ENCODE measurements at places on chromosomes 11 and 22.

DNA sequence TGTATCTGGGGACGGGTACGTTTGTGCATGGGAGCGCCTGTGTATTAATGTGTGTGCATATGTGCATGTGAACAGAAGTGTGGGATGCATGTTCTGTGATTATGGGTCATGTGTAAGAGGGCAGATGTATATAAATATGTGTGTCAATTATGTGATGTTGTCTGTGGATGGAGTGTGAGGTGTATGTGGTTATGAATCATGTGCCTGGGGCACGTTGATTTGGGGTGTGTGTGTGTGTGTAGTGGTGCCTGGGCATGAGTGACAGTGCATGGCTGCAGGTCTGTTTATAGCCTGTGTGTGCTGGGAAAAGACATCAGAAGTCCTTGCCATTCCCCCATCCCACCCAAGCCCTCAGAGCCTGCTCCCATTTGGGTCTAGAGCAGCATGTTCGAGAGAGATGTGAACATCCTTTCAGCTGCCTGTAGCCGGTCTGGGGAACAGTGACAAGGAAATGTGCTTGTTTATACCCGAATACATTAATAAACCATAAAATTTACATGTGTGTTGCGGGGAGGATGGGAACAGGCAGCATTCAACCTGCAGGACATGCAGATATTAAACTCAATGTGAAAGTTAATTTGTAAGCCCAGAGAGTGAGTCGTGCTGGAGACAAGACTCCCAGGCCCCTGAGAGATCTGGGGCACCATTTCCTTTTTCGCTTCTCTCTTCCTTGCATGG, 129.0 kb downstream of the NECTIN1 start:
- DNase-seq = no peak

DNA sequence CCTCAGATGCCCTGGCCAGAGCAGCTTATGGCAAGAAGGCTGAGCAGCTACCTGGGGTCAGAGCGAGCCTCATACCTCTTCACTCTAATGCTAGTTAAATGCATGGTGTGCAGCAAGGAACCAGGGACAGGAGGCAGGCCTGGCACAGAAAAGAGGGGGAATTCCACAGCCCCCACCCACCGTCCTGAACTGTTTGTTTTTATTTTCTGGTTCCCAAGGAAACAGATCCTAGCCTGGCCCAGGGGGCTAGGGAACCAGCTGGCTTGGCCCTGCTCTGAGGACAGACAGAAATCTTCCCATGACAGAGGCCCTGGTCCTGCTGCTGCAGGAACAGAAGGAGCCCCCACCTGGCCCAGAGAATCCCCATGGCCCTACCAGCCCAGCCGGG, 40.4 kb downstream of the SLCO2B1 start:
- no peak for DNase-seq

DNA sequence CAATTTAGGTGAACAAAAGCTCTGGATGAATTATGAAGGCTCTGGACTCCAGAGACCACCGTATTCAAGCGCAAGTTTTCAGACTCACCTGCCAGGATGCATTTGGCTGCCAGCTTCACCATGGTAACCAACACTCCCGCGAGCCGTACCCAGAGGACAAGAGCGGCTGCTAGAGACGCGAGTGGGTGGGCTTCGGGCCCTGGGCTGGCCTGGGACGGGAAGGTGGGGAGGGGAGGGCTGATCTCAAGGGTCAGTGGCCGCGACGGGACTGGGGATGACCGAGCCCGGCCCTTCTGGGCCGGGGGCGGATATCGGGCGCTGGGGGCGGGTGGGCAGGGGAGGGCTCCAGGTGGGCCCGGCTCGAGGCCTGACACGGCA, 344 bp downstream of the IFT27 start:
- DNase-seq = peak; percentile 46

DNA sequence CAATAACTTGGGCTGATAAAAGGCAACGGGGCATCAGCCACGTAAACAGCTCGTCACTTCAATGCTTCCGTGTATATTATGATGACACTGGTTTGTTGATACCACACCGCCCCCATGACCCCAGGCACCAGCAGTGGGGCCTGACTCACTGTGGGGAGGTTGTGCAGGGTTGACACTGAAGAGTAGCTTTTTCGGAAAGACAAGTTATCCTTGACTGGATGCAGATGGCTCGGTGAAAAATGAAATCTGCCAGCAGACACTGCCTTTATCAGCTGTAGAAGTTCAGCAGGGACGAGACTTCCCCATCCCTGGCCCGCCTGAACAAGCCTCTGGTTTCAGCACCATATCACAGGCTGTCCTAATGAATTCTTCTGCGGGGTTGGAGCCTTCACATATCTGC, 55.6 kb downstream of the WT1 start:
- DNase-seq = no peak

DNA sequence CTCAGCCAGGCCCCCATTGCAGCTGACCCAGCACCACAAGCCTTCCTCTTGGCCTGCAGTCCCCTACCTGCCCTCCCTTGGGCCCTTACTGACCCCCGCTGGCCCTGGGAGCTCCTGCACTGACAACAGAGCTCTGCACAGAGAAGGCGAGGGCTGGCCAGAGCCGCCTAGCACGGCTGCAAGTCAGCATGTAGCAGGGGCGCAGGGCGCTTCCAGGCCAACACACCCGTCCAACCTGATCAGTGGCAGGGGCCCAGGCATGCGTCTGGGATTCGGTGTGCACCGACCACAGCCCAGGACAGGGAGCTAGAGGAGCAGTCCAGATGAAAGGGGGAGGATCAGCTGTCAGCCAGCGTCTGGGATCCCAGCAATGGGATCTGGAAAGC, 7.6 kb downstream of the WNT7B start:
- no peak for DNase-seq

DNA sequence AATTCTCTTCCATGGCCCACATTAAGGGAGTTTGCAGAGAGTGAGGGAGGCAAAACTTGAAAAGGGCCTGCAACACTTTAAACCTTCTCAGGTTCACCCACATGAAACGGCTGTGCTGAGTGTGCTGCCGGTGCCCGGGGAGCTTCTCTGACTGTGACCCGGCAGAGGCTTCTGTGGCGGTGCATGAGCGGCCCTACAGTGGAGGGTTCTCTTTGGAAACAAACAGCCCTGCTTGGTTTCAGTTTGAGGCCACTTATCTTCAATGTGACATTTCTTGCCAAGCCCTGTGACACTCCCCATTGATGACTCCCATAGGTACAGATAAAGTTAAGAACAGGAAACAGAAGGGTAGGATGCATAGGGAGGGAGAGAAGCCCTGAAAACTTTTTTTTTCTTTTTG, 31.8 kb downstream of the FAM118A start:
- DNase-seq = no peak

GRCh38 chr11:117185736-117186430, 7.3 kb downstream of the SIDT2 start:
- DNase-seq = peak; percentile 75

GRCh38 chr11:88327462-88328143, 9.9 kb downstream of the CTSC start:
- DNase-seq = no peak
